ENCODE measurements at places on chromosomes 2 and 18.

DNA sequence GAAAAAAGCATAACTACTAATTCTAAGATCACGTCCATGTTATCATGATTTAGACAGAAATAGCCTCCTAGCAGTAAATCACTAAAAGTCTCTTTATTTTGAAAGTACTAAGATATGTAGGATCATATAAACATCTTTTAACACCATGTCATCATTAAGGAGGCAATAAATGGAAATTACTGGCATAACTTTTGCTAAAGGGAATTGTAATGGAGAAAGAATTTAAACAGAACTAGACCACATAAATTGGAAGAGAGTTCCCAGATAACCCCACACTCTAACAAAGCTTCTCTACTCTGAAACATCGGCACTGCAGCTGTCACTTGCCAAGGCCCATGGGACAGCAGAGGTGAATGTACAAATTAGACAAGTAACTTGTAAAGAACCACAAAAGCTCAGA, 29.5 kb downstream of the STK39 start:
- no peak for DNase-seq

DNA sequence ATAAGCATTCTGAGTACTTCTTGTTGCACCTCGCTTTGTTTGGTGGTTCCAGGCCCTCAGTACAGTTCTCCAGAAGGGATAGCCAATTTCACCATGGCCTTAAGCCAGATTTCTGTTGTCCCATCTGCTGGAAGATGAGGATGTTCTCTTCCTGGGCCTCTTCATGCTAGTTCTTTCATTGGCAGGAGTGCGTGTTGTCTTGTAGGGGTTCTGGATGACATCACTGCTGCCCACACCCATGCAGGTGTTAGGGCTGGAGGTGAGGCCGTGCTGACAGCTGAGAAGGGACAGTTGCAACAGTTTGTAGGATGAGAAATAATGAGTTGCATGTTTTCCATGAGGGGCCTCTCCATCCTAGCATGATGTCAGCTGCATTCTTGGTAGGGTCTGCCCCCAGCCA, 142.9 kb downstream of the LDLRAD4 start:
- no peak for DNase-seq

DNA sequence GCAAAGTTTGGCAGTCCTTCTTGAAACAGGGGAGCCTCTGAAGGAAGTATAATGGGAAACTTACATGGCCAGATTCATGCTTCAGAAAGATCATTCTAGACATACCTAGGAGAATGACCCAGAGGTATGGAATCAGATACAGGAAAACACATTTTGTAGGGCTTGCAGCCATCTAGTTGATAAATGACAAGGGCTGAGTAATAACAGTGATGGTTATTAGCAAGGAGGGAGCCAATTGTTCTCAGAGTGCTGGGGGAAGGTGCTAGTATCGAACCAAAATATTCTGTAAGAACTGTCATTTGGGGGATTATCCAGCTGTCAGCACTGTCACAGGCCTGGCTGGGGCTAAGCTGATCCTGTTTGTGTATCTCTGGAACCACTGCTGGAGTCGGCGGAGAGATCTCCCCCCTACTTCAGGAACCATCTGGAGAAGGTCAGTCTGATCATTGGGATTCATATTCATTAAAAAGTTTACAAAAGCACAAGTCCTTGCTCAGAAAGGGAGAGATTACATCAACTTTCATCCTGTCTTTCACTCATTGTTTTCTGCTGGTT, 113.8 kb upstream of the THSD7B start:
- no peak for DNase-seq

GRCh38 chr2:118748245-118748885, 99.1 kb downstream of the EN1 start:
- no peak for DNase-seq

- no peak for DNase-seq
These were observed 154.2 kb downstream of the DCDC2C start for GRCh38 chr2:3857576-3857975.

GRCh38 chr2:109370399-109371035, 241.5 kb downstream of the SH3RF3 start:
- DNase-seq, result no peak

GRCh38 chr2:5077479-5078089, 614.6 kb upstream of the SOX11 start:
- no peak for DNase-seq

DNA sequence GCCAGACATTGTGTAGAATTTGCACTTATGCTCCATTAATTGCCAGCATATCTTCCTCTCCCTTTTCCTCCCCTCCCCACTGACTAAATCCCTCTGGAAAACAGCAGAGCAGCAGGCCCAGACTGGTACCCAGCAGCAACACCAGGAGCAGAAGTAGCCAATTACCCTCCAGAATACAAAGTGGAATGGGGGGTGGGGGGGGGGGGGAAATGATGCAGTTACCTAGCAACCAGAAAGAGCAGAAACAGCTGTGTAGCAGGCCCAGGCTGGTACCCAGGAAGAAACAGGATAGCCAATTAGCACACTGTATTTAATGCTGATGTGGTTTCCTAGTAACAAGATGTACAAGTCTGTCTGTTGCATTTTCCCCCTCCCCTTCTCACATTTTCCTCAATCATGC, 52.3 kb downstream of the KLF7 start:
- DNase-seq, result no peak

GRCh38 chr2:56933976-56934375, 750.2 kb downstream of the CCDC85A start:
- DNase-seq, result no peak

DNA sequence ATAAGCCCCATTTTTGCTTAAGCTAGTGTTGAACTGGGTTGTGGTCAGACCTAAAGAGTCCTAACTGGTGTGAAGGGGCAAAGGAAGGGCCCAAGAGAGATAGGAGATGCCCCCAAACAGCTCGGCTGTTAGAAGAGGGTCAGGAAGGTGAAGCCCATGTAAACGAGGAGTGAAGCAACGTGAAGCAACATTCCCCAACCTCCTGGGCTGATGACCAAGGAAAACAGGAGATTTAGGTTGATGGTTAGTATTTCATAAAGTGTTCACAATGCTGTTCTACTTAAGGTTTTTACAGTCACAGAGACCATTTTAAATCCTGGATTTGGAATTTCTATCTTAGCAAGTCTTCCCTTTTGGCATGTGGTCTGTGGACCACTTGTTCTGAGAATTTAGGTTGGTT, 144.0 kb upstream of the SERPINE2 start:
- DNase-seq, result no peak

- no peak for DNase-seq
These were observed 16.2 kb downstream of the SAG start for GRCh38 chr2:233323851-233324250.

GRCh38 chr2:236717729-236718128, 148.1 kb downstream of the ACKR3 start:
- DNase-seq, result no peak
